ENCODE measurements at places on chromosomes 2 and 18. TPM values are rescaled to one million over a fixed set of nuclear protein-coding genes. Genes with fewer than 3 reads are reported as not detected.
A peak's percentile ranks its signal among the peaks of the same experiment; 100 is the strongest.

DNA sequence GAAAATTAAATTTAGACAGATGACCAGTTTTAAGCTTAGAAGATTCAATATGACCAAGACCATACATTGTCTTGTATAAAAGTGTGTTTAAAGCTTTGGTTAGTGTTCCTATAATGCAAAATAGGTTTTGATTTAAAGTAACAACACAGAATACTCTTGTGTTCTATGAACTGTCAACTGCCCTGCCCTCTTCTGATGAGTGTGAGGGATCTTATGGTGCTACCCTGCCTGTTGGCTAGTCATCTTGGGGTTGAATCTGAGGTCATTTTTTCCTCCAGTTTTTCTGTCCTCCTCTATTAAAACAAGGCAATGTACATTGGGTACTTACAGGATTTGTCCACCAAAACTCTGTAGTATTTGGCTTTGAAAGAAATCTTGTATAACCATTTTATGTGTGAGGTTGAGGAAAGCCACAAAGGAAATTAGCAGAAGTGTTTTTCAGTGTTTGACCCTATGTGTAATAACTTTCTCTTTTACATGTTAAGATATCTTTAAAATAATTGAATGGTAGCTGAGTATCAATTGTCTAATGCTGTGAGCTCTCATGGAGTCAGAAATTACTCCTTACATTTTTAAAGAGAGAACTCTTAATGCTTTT is 129.1 kb downstream of the SPTBN1 start:
- no peaks in the 10 kb centered on the region for H3K27me3 ChIP-seq
- no peaks in the 10 kb centered on the region for H3K36me3 ChIP-seq
- DNase-seq = no peak
- no peak overlapping the region for H3K4me3 ChIP-seq
- peaks cover 34% of the 10 kb centered on the region for H3K4me1 ChIP-seq

- peak overlapping the region; percentile 90 for H3K27ac ChIP-seq
- no peaks in the 10 kb centered on the region for H3K27me3 ChIP-seq
- H3K4me1 ChIP-seq = peaks cover 19% of the 10 kb centered on the region
- DNase-seq = no peak
- H3K36me3 ChIP-seq = no peaks in the 10 kb centered on the region
Observed at GRCh38 chr2:128091726-128092080, 703 bp downstream of the UGGT1 start.

- H3K27ac ChIP-seq = no peak overlapping the region
- H3K27me3 ChIP-seq = no peaks in the 10 kb centered on the region
- DNase-seq = no peak
- no peaks in the 10 kb centered on the region for H3K36me3 ChIP-seq
Observed at GRCh38 chr2:209523041-209523740, 99.3 kb downstream of the MAP2 start.

DNA sequence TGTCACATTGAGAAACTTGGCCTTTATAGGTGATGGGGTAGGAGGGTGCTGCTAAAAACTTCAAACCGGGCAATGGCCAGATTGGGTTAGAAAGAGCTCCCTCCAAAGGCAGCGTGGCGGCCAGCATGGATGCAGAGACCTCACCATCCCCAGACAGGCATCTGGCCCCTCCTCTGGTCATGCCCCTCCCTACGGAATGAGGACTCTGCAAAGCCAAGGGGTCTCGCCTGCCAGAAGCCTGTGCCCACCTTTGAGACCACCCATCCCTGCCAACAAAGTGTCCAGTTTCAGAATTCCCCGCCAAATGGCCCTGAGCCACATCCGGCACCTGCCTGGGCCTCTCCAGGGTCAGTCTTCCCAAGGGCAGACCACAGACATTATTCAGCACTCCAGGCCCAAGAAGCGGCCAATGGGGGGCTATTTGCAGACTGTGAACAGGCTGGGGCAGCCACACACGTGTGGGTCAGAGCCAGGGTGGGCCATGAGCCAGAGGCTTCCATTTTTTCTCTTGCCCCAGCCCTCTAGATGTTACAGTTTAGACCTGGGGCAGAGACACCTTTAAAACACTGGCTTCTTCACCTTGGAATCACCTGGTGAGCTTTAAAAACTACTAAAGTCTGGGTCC is 4.2 kb upstream of the ATP6V1B1 start:
- no peak for DNase-seq
- H3K4me1 ChIP-seq = no peaks in the 10 kb centered on the region
- no peaks in the 10 kb centered on the region for H3K36me3 ChIP-seq
- no peak overlapping the region for H3K4me3 ChIP-seq
- no peak overlapping the region for H3K27ac ChIP-seq
- H3K27me3 ChIP-seq = no peaks in the 10 kb centered on the region

Gene TUBA3E
- not detected for polyA plus RNA-seq

Gene WNT10A
- polyA plus RNA-seq = not detected

- H3K27me3 ChIP-seq = no peaks in the 10 kb centered on the region
- H3K4me1 ChIP-seq = no peaks in the 10 kb centered on the region
- DNase-seq = no peak
- H3K27ac ChIP-seq = no peak overlapping the region
Observed at GRCh38 chr2:239963646-239964205, 61.4 kb downstream of the NDUFA10 start.

- no peak overlapping the region for H3K4me3 ChIP-seq
- no peak for DNase-seq
- H3K27me3 ChIP-seq = no peaks in the 10 kb centered on the region
- no peak overlapping the region for H3K27ac ChIP-seq
- no peaks in the 10 kb centered on the region for H3K36me3 ChIP-seq
Observed at GRCh38 chr2:26333293-26333692, 12.7 kb upstream of the SELENOI start.

DNA sequence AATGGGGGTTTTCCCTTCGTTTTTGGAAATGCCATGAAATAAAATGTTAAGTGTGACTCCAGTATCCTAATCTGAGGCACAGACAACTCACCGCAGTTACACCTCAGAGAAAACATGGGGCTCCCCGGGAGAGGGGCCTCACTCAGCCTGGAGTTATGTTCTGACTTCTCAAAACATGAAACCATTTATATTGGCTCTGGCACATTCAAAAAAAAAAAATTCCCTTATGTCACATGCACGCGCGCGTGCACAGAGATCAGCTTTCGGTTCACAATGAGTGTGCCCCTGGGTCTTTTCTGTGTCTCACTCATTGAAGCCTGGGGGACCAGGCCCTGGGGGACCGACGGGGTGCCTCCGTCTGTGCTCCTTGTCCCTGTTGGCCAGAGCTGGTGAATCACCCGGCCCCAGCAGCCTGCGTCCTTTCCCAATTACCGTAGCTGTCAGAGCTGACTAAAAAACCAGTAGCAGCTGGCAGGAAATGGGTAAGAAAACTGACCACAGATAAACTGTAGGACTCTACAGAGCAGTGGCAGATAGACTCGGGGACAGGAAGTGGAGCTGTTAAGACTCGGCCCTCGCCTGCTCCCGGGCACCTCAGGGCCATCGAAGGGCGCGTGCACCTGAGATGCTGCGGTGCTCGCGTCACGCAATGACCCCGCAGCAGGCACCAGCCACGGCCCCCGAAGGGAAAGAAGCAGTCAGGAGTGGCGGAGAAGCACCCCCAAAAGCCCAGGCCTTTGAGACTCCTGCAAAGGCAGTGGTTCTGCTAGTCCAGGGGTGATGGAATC is 138.3 kb upstream of the ID2 start:
- no peaks in the 10 kb centered on the region for H3K27me3 ChIP-seq
- H3K27ac ChIP-seq = peak overlapping the region; percentile 98
- H3K4me1 ChIP-seq = peaks cover 94% of the 10 kb centered on the region

- no peak overlapping the region for H3K4me3 ChIP-seq
- peaks cover 52% of the 10 kb centered on the region for H3K4me1 ChIP-seq
- H3K36me3 ChIP-seq = no peaks in the 10 kb centered on the region
- H3K27me3 ChIP-seq = peaks cover 8% of the 10 kb centered on the region
Observed at GRCh38 chr2:217360781-217361482, 501.1 kb upstream of the TNP1 start.

DNA sequence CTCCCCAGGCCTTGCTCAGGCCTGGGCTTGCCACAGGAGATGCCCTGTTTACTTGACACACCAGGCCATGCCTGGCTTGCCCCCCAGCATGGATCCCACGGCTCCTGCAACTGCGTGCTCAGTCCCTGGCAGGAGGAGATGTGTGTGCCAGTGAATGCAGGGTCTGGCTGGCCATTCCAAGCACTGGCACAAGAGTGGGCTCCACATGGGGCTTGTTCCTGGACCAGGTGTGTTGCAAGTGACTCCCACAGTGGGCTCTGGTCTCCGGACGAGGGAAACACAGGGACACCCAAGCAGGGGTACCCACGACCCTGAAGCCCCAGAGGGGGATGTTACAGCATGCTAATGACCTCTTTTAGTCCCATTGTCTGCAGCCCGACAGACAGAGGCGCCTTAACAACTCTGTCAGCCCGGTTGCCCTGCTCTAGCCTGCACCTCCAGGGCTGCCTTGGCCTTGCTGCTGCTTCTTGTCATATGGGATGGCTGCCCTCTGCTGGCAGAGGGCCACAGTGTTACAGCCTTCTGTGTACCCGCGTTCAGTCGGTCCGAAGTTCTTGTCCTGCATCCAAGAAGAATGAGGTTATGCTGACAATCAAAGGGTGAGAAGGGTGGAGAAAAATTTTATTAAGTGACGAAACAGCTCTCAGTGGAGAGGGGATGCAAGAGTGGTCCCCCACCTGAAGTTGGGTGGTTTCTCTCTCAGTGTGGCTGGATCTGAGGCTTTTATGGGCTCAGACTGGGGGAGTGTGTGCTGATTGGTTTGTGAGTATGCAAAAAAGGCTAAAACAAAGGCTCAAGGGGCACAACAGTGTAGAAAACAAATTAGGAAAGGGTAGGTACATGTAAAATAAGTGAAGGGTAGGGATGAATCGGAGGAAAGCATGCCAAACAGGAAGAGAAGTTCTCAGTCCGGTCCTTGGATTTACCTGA is 180.4 kb downstream of the MBD5 start:
- no peak for DNase-seq
- H3K4me3 ChIP-seq = no peak overlapping the region

DNA sequence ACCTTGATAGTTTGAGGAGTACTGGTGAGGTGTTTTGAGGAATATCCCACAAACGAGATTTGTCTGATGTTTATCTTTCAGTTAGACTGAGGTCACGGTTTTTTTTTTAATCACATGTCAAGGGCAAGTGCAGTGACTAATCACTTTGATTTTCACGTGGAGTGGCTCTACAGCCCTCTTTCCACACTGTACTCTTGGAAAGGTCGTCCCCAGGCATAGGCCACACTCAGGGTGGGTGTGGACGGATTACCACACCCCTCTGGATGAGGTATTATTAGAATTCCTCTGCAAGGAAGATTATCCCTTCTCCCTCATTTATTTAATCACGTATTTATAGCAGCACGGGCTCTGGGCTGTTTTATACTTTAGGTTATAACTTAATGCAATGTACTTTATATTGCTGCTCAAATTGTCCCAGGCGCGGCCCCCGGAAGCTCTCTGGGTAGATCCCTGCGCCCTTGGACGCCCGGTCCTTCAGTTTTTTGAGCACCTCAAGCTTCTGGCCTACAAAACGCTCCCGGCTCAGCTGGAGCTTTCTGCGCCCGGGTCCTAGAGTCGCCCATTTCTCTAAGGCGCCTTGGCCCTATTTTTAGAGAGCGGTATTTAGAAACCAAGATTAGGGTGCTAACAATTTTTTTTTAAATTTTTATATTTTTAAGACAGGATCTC is 515 bp upstream of the PLEKHB2 start:
- H3K27ac ChIP-seq = peak overlapping the region; percentile 93
- H3K4me1 ChIP-seq = peaks cover 26% of the 10 kb centered on the region
- no peaks in the 10 kb centered on the region for H3K27me3 ChIP-seq
- peak overlapping the region; percentile 98 for H3K4me3 ChIP-seq

Gene TMEM247
- not detected for polyA plus RNA-seq

- H3K36me3 ChIP-seq = no peaks in the 10 kb centered on the region
- H3K4me3 ChIP-seq = no peak overlapping the region
- peak overlapping the region; percentile 24 for H3K27ac ChIP-seq
- peaks cover 47% of the 10 kb centered on the region for H3K4me1 ChIP-seq
Observed at GRCh38 chr18:56570978-56571377, 67.4 kb downstream of the TXNL1 start.

GRCh38 chr2:30398084-30398873 is 48.8 kb upstream of the LCLAT1 start:
- no peaks in the 10 kb centered on the region for H3K36me3 ChIP-seq
- H3K4me1 ChIP-seq = no peaks in the 10 kb centered on the region
- H3K27me3 ChIP-seq = no peaks in the 10 kb centered on the region
- no peak overlapping the region for H3K4me3 ChIP-seq
- peak; percentile 5 for DNase-seq
- no peak overlapping the region for H3K27ac ChIP-seq

DNA sequence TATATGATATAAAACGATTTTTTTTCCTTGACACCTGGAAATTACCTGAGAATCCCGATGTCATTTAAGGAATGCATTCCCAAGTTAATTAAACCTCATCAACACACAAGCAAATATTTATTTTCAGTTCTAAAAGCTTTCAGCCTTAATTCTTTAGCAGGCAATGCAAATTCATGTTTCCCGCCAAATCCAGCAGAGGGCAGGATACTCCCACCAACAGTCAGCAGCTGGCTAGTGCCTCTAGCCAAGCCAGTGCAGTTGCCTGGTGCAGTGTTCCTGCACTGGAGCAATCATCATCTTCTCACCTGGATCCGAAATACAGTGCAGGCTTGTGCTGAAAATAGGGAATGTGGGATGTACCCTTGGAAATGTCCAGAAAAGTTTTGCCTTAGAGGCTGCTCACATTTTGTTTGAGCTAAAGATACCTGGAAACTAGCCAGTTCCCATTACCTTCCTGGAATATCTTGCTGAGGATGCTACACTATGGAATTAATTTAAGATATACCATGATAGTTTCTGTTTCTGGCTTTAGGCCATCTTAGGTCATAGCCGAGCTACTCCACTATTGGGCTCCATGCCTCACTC is 48.4 kb upstream of the CYTIP start:
- no peak overlapping the region for H3K4me3 ChIP-seq
- H3K27ac ChIP-seq = no peak overlapping the region
- peaks cover 8% of the 10 kb centered on the region for H3K4me1 ChIP-seq
- H3K36me3 ChIP-seq = no peaks in the 10 kb centered on the region

DNA sequence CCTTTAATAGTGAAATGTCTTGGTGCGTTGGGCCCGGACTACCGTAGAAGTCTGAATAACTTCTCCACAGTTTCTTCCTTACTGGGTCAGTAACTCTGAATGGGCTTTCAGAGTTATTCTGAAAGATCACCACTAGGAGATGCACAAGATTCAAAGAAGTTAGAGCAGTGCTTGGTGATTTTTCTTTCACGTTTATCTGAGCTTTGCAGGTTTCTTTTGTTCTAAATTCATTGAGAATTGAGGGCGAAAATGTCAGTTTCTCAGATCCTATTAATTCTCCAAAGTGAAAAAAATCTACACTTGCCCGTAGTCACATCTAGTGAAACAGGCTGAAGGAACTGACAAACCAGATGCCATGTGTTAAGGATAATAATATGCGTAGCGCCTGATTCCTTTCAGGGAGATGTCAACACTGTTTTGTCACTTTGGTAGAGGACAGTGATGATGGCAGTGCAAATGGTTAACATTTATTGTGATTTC is 70.1 kb downstream of the QPCT start:
- H3K36me3 ChIP-seq = no peaks in the 10 kb centered on the region
- peak; percentile 59 for DNase-seq
- H3K27me3 ChIP-seq = no peaks in the 10 kb centered on the region
- H3K4me3 ChIP-seq = peak overlapping the region; percentile 23
- peaks cover 10% of the 10 kb centered on the region for H3K4me1 ChIP-seq

- no peaks in the 10 kb centered on the region for H3K36me3 ChIP-seq
- no peak within 1 kb of the TSS for H3K27ac ChIP-seq
- peak within 1 kb of the TSS; percentile 77 for H3K4me3 ChIP-seq
- DNase-seq = peak; percentile 71
- peaks cover 83% of the 10 kb centered on the region for H3K27me3 ChIP-seq
Observed at GRCh38 chr2:104853534-104854497, at the start of gene POU3F3. Gene POU3F3 (plus strand): TSS chr2:104854115. CDS start chr2:104855511, 1,396 bp downstream.

Gene CAPN14
- polyA plus RNA-seq = not detected

All from CD14-positive monocyte (primary cell).